ENCODE measurements at places on chromosomes 2 and 18. TPM values are rescaled to one million over a fixed set of nuclear protein-coding genes. Genes with fewer than 3 reads are reported as not detected.

Gene RTP5
- 2.4 TPM for total RNA-seq

Gene TMEM185B
- 15.1 TPM for total RNA-seq

Gene TRIM43
- not detected for total RNA-seq

Gene RAB1A
- 101 TPM for total RNA-seq

Gene GPAT2
- total RNA-seq = 2.0 TPM

Gene RNF125
- total RNA-seq = 2.0 TPM

Gene NEURL3
- not detected for total RNA-seq

Gene BCL2
- total RNA-seq = 17.9 TPM

Gene GCKR
- total RNA-seq = 1.6 TPM

Gene MYO3B
- total RNA-seq = 0.41 TPM

Gene KATNAL2
- 3.7 TPM for total RNA-seq

- no peak for DNase-seq
Measured at GRCh38 chr2:21289989-21290388, 166.2 kb downstream of the TDRD15 start.

- DNase-seq = no peak
Measured at GRCh38 chr2:74105413-74105812, 42.3 kb downstream of the BOLA3 start.

DNA sequence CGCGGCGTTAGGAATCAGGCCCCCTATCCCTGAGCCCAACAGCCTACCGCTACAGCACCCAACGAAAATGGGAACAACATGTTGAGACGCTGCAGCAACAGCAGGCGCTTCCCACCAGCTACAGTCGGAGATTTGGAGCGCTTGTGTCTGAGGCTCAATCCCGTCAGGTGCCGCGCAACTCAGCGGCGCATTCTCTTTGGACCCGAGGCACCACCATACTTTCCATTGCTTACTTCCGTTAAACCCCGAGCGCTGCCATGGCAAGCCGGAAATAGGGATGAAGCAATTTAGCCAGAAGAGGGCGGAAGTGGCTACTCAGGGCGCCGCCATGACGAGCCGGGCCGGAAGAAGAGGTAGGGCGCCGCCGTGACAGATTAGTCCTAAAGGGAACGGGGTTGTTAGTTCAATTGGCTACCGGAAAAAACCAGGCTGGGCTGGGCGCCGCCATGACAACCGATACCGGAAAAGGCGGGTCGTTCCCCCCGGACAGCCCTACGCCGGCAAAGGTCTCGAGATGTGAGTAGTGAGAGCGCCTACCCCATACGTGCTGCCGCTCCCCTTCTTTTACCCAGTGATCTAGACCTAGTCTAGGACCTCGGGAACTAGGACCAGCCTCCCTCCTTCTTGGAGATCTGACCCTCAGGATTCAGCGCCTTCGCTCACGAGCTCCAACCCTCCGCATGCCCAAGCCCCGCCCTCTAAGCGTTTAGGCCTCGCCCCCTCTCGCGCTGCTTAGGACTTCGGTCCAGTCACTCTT lies at the start of gene CHCHD5:
Gene CHCHD5 (plus strand): TSS at position 476 of the 757 bp plus-strand sequence. CDS start 39 bp downstream, at position 515.
- DNase-seq = peak; percentile 59

GRCh38 chr18:370751-371608 lies 103.1 kb upstream of the THOC1 start:
- DNase-seq = no peak

DNA sequence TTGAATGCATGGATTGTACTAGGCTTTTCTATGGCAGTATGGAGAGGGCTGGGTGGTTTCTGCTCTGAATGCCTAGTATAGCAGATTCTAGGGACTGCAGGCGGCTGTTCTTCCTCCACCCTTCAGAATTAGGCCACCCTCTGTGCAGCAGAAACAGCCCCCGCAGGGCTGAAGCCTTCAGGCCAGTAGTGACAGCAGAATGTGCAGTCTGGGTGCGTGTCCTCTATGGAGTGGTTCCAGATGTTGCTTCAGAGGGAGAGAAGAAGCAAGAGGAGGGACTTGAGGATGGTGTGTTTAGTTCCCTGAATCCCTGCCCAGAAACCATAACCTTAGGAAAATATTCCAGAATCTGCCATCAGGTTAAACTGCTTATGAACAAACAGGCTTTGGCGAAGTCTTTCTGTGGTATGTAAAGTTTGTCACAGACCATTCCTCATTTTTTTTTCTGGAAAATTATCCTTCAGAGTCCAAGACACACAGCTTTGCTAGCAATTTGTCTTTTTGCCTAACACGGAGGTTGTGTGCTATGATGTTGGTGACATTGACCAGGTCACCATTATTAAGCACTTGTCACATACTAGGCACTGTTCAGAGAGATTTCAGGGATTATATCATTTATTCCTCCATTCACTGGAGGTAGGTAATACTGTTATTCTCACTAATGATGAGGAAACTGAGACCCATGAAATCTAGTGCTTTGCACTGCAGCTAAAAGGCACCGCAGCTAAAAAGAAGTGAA lies 21.1 kb downstream of the CASP10 start:
- DNase-seq = no peak

GRCh38 chr18:13179566-13180113 lies 38.9 kb upstream of the LDLRAD4 start:
- no peak for DNase-seq

- DNase-seq = no peak
Measured at GRCh38 chr2:172484253-172484652, 56.9 kb downstream of the ITGA6 start.

DNA sequence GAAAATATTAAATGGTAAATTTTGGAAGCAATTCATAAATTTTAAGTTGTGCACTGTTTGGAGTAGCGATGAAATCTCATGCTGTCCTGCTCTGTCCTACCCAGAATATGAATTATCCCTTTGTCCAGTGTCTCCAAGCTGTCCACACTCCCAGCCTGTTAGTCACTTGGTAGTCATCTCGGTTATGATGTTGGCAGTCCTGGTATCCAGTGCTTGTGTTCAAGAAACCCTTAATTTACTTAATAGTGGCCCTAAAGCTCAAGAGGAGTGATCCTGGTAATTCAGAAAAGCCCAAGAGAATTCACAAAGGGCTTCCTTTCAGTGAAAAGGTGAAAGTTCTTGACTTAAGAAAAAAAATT lies 71.8 kb upstream of the STAM2 start:
- DNase-seq = no peak

DNA sequence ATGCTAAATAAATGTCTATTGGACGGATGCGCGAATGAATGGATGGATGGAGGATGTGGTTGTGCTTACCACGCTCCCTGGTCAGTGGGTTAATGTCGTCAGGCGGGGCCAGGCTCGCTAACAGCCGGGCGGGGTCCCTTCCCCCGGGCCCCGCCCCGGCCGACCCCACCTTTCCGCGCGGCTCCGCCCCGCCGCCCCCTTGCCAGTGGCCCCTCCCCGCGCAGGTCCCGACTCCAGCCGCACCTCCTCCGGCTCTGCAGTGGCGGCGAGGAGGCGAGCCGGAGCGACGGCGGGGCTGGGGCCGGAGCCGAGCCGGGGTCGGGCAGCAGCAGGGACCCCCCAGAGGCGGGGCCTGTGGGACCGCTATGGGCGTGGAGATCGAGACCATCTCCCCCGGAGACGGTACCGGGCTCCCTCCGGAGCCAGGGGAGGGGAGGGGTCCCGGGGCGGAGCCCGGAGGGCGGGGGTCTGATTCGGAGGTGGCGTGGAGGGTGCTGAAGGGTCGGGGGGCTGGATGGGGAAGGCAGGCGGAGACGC lies at the start of gene FKBP1B:
Gene FKBP1B (plus strand): TSS at position 257 of the 537 bp plus-strand sequence. CDS start 109 bp downstream, at position 366.
- DNase-seq = peak; percentile 36

DNA sequence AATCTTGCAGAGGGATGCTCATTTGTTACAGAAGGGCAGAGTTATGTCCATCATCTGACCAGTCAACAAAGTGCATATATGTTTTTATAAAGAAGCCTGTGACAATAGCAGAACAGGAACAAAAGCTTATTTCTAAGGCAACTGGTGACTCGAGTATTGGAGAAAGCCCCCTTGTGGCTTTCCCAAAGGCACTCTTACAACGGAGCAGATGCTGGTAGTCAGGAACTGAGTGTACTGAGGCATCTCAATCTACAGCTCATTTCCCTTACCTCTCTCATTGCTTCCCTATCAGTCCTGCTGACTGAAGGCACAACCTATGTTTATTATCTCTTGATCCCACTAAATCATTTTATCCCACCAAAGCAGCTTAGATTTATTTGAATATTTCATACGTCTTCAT lies 557.1 kb upstream of the CHAC2 start:
- DNase-seq = no peak

GRCh38 chr2:15638720-15639119 lies 47.1 kb downstream of the DDX1 start:
- DNase-seq = no peak

GRCh38 chr2:58479535-58480140 lies 238.5 kb upstream of the FANCL start:
- no peak for DNase-seq

GRCh38 chr2:11637546-11637945 lies 32.4 kb downstream of the NTSR2 start:
- DNase-seq = no peak

- no peak for DNase-seq
Measured at GRCh38 chr2:197158591-197159550, 151.7 kb downstream of the ANKRD44 start.

- no peak for DNase-seq
Measured at GRCh38 chr2:217662984-217663602, 339.7 kb downstream of the TNS1 start.

GRCh38 chr2:9333591-9334171 lies 89.6 kb downstream of the ITGB1BP1 start:
- no peak for DNase-seq

GRCh38 chr2:228082571-228082970 lies 98.9 kb downstream of the SPHKAP start:
- DNase-seq = no peak

DNA sequence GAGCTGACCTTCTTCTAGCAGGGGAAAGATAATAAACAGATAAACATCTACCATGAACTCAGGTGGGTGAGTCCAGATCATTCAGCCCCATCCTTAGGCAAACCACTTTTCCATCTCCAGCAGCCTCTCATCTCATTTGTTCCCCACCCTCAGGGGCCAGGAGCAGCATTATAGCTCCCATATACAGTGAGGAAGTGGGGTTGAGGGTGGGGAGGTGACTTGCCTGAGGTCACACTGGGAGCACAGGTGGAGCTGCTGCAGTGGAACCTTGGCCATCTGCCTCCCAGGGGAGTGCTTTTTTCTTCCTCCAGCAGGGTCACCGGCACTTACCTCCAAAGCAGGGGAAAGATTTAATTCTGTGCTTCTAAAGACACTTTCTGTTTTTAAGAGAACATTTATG lies 212.5 kb upstream of the SMAD2 start:
- DNase-seq = no peak

DNA sequence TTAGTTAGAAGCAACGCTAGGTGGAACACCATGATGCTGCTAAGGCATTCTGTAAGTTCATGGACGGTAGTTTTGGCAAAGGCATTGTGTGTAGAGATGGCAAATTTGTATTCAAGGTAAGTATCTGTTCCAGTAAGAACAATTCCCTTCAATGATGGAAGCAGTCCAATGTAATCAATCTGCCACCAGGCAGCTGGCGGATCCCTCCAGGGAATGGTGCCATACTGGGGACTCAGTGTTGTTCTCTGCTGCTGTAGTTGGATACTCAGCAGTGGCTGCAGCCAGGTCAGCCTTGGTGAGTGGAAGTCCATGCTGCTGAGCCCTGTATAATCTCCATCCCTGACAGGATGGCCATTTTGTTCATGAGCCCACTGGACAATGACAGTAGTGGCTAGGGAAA lies 62.8 kb downstream of the ARL6IP6 start:
- DNase-seq = no peak

DNA sequence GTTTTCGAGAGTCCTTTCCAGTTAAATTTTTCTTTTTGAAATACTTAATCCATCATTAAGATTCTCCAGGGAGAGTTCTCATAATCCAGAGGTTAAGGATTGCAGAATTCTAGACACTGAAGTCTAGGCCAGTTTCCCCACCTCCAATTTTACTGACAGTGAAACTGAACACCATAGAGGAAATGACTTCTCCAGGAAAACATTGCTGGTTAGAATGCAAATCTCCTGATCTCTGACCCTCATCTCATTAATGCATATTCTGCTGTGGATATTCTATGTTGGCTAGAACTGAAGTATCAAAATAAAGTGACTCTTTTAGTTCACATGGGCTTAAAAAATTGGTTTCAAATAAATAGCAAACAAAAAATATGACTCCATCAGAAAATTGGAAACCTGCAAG lies 105.8 kb upstream of the UGP2 start:
- DNase-seq = no peak

- no peak for DNase-seq
Measured at GRCh38 chr2:232133078-232133477, 171.6 kb downstream of the DIS3L2 start.

DNA sequence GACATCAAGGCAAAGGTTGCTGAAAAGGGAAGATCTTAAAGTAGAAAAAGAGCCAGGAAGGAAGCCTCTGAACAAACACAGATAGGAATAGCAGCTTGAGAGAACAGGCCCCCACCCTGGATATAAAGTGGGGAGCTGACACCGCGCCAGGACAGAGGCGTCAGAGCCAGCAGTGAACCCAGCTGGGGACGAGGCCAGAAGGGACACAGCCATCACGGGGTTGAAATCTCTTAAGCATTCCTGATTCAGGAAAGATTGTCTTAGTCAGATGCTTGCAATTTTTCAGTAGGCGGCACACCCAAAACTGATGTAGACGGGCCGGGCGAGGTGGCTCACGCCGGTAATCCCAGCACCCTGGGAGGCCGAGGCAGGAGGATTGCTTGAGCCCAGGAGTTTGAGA lies 93.8 kb upstream of the PHLPP1 start:
- DNase-seq = no peak

DNA sequence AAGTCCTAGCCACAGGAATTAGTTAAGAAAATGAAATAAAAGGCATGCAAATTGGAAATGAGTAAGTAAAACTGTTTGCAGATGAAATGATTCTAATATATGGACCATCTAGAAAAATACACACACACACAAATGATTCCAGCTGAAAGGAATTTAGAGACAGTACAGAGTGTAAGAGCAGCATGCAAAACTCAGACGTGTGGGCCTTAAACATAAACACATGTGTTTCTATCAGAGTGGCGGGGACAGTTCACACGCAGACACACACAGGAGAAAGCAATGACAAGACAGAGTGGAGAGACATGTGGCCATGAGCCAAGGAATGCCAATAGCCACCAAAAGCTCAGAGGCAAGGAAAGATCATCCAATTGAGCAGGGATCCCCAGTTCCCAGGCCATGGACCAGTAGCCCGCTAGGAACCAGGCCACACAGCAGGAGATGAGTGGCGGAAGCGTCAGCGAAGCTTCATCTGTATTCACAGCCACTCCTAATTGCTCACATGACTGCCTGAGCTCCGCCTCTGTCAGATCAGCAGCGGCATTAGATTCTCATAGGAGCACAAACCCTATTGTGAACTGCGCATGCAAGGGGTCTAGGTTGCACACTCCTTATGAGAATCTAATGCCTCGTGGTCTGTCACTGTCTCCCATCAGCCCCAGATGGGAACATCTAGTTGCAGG lies 155.4 kb downstream of the ARL4C start:
- DNase-seq = no peak

GRCh38 chr2:126723281-126723815 lies 67.4 kb downstream of the GYPC start:
- DNase-seq = no peak

DNA sequence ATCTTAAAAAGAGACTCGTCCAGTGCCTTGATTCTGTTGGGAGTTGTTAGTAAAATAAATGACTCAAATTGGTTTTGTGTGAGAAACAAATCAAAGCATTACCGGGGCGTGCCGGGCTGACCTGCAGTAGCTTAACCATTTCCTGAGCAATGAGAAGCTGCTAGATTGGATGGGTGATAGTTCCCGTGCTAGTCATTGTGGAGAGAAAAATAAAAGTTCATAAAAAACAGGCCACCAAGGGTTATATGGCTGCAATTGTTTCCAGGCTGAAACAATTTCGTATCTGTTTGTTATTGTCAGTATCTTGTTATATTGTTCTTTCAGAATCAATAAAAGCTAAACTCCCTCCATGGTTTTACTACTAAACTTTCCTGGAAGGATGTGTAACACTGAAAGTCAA lies 314.4 kb downstream of the MTX2 start:
- DNase-seq = no peak

- no peak for DNase-seq
Measured at GRCh38 chr2:220555961-220556630, 928.7 kb downstream of the SLC4A3 start.
